ENCODE measurements at places on chromosomes 4 and X.

- no peak for DNase-seq
Observed at GRCh38 chr4:176014583-176015108, 51.0 kb upstream of the WDR17 start.

GRCh38 chr4:52038103-52038912 lies at the start of gene SGCB:
Gene SGCB (minus strand): TSS chr4:52038299. CDS start chr4:52038259, 40 bp downstream.
- DNase-seq: peak; percentile 57

GRCh38 chr4:81617545-81617944 lies 145.8 kb upstream of the RASGEF1B start:
- DNase-seq: no peak

DNA sequence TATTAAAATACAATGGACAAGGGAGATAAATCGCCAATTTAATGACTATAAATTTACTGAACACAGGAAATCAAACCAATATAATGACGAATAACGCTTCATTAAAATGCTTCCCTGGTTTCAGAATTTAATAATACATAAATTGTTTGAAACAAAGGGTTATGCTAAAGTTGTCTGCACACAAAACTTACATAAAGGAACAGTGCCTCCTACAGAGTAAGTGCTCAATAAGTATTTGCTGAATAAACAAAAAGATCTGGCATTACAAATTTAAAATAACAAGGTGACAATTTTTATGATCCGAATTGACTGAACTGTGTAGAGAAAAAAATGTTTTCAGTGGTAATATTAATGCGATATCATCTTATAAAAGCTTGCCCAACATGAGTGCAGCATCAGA lies 69.6 kb downstream of the NOCT start:
- no peak for DNase-seq

DNA sequence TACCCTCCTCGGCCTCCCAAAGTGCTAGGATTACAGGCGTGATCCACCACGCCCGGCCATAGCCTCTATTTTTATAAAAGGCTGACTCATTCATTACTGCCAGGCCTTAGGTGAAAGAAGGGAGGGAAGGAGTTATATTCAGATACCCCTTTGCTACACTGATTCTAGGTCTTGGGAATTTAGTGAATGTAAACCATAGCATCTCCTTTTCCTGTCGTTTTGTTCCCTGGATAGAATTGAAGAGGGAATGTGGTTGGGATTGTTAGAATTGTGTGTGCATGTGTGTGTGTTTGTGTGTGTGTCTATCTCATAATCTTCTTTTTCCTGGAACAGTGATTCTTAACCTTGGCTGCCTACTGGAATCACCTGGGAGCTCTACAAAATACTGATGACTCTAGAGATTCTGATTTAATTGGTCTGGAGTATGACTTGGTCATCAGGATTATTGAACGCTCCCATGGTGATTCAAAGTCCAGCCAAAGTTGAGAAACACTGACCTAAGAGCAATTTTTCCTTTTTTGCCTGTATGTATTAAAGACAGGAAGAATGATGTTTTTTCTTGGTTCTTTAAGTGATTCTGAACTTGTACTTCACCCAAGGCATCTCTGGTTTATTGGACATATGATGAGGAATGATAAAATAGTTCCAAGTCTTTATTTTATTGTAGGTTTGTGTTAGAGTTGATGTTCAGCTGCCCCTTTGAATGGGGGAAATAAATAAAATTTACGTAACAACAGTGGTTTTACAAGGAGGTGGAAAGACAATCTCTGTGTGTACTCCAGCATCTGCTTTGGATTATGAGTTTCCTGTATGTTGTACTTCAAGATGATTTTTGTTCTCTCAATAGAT lies 37.0 kb downstream of the NAP1L5 start:
- DNase-seq: no peak

DNA sequence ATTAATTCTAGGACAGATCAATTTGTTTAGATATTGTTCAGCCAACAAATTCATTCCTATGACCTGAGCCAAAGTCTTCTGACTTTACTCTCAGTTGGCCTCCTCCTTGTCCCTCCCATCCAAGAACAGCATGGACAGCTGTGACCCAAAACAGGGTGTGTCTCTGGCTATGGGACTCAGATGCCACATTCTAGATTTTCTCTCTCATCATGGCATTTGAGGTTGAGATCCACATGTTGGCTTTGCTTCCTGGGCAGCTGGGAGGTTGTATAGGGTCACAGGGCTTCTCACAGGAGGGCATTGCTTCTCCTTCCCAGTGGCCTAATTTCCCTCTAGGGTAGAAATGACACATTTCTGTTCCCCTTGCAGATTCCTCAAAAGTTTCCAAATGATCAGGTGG lies 22.6 kb upstream of the EGF start:
- DNase-seq: no peak

- no peak for DNase-seq
Observed at GRCh38 chr4:88573276-88573980, 18.9 kb upstream of the HERC3 start.

DNA sequence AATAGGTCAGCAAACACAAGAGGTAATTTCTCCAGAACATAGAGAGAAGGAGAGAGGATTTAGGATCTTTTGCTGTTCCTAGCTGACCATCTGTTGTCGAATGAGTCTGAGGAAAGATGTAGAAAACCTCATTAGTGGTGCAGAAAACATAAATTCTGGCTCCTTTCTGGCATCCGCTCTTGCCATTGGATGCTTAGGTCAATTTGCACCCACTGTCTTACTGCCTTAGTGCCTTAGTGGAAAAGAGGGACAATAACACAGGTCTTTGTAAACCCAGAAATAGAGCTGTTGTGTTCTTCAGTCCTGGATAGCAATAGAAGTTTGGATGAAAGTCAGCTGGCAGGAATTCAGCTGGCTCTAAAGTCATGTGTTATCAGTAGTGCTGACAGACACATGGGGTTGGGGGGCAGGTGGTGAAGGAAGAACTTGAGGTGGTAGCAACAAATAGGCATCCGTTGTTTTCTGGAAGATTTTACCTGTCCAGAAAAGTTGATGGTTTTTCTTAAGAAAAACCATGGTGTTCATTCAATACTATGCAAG lies 78.2 kb downstream of the GLRA2 start:
- no peak for DNase-seq

GRCh38 chr4:155207534-155208257 lies 740 bp upstream of the NPY2R start:
- DNase-seq: no peak

DNA sequence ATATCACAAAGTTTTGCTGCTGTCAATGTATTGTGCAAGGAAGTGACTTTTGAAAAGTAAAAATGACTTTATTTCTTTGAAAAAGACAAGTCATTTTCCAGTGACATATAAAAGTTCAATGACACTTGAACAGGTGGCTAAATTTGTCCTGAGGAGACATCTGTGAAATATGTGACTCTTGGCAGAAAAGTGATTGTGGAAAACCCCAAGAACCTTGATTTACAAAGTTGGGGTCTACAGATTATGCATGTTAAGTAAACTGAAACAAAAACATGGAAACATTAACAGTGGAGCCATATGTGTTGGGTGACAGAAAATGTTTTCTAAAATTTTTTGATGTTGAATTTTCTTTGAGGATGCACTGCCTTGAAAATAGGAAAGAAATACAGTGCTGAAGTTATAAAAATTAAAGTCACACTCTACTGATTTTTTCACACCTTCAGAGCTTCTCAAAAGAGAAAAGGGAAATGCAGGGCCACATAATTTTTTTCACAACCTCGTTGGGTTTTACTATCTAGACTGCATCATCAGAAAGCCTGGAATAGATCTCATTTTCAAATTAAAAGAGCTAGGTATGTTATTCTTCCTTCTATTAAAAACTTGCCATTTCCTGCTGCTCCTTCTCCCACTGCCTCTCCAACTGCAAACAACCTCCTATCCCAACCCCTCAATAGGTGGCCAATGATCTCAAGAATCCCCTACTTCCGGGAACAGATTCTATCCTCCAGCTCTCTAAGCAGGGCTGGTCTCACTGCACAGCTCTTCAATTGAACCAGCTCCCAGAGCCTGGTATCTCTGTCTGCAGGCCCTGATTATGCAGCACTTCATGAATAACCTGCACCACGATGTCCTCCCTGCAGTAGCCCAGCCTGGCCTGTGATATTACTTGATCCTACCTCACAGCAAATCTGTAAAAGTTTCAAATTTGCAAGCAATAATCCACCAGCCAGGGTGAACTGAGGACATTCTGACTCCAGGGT lies 570.8 kb upstream of the CPEB2 start:
- DNase-seq: no peak

DNA sequence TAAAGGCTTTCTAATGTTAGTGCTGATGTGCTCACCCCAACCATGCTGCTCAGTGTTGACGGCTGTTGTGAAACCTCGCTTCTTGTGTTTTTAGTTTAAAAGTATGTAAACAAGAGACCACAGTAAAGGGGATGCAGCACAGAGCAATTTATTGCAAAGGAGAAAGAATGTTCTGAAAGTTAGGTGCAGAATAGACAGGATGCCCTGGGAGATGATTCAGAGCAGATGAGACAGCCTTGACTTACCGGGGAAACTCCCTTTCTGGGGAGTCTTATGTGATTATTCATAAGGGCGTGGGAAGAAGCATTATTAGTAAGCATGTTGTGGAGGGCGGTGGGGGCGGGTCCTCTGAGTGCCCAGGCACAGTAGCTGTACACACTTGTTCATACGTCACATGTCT lies 47.7 kb downstream of the EVC start:
- no peak for DNase-seq

DNA sequence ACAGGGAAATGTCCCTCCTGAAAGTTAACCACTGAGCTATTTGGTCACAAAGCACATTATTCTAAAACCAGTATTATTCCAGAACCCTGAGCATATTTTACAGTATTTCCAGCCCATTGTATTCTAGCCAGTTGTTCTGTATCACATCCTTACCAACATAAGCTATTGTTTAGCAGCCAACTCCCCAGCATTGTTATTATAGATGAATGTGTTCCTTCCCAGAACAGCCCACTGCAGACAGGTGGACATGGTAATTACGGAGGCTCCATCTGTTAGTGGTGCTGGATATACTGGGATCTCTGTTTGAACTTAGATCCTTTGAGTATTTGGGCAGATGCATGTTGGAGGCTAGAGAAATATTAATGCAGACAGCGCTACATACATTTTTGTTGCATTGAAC lies 126.1 kb downstream of the MGST2 start:
- no peak for DNase-seq

DNA sequence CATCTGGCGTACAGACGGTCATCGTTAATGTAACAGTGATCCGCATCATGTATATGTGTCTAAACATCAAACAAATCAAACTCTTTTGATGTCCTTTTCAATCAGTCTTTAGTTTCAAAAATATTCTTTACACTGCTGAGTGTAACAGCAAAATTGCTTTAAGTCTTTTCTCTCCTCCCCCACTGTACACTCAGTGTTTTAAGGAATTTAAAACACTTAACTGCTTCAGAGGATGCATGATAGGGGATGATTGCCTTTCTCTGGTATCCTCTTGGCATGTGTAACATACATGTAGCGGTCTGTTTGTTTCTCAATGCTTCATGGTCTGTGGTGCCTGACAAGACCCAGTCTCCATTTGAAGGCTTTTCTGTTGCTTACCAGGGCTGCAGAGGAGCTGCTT lies 41.6 kb downstream of the LIMCH1 start:
- no peak for DNase-seq

DNA sequence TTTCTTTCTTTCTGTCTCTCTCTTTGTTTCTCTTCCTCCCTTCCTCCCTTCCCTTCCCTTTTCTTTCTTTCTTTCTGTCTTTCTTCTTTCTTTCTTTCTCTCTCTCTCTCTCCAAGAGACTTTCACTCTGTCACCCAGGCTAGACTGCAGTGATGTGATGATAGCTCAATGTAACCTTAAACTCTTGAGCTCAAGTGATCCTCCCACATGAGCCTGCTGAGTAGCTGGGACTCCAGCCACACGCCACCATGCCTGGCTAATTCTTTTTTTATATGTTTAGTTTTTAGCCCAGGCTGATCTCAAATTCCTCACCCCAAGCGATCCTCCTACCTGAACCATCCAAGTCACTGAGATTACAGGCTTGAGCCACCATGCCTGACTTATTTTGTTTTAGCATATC lies 64.3 kb upstream of the EMCN start:
- DNase-seq: no peak

DNA sequence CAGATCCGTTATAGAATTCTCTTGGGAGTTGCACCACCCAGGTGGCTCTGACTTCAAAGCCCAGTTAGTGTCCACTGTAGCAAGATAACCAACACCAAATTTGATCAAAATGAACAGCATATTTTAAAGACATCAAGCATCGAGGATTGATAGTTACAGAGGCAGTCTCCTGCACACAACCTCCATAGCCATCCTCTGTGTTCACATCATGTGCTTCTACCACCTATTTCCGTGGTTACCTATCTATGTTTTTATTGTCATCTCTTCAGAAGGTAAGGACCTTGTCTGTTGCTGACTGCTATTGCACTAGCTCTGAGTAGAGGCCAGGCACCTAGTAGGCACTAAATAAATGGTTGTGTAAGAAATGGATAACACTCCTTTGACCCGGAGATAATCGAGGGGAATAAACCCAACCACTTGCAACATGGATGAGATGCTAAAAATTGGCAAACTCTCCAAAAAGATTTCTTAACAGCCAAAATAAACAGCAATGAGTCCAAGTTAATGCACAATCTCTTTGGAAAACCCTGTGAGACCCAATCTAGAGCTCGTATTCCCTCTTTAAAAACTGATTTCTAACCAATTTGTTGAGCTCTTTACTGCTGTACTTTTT lies 14.7 kb upstream of the C1QTNF7 start:
- DNase-seq: no peak

- DNase-seq: no peak
Observed at GRCh38 chrX:136195247-136195646, 47.9 kb downstream of the FHL1 start.

DNA sequence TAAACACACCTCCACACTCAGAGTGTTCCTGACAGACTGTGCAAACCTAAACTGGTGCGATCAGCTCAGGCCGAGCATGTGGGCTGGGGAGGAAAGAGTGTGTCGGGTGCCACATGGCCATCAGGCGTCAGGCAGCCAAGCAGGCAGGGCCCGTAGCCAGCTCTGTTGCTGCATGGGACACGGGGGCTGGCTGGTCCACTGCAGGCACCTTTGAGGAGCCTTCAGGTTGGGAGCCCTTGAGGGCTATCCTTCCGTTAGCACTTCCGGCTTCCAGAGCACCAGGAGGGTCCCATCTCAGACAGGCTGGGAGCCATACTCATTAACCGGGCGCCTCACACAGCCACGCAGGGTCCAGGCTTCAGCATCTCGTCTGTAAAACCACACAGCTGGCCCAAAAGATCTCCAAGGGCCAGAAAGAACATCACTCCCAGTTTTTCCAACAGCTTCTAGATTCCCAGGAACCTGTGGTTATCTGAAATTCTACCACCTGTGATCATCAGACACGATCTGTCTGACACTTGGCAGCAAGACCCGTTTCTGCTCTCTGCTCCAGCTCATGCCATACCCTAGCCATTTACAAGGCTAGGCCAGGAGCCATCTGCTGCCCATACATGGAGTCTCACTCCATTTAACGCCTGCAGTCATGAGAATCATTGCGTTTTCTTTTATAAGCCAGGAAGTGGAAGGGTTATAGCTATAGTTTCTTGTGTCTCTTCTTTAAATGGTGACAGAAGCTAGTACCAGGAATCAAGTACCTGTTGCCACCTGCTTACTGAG lies 87.5 kb downstream of the NSUN7 start:
- DNase-seq: no peak

DNA sequence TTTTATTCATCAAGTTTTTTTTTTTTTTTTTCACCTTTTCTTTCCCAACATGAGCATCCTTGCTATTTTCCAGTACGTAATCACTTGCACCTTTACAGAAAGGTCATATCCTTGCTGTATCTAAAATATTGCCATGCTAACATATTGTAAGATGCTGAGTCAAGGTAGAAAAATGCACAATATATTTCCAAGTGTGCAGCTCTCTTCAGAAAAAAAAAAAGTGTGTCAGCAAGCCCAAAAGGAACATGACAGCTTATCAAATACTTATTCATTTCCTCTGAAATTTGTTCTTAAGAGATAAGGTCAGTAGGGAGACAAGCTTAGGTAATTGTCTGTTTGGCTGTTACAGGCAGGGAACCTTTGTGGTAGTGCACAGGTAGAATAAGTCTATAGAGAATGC lies 27.0 kb downstream of the SH2D1A start:
- DNase-seq: no peak
